ENCODE measurements at places on chromosomes 4 and X. TPM values are rescaled to one million over a fixed set of nuclear protein-coding genes. Genes with fewer than 3 reads are reported as not detected.

DNA sequence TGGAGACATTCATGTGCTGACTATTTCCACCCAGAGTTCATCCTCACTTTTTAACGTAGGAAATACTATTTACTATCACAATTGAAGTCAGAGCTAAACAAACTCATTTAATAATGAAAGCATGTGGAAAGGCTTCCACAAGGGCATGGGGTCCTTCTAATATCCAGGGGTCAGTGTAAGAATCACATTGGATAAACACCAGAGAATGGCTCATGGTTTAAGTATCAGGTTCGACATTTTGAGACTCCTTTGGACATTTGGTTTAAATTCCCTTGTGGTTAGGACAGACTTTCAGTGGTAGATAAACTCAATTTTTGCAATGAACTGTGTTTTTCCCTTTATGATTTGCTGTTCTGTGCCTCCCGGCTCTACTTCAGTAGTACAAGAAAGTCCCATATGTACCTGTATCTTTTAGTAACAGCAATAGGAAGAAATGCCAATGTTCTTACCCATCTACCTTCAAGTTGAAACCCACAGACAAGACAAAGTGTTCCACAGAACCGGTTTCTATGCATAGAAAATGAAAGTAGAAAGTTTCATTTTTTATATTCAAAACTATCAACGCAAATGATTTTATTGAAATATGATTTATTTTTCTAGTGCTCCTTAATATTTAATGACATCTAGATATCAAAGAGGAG, 589.0 kb upstream of the FAM241A start:
- DNase-seq = no peak

DNA sequence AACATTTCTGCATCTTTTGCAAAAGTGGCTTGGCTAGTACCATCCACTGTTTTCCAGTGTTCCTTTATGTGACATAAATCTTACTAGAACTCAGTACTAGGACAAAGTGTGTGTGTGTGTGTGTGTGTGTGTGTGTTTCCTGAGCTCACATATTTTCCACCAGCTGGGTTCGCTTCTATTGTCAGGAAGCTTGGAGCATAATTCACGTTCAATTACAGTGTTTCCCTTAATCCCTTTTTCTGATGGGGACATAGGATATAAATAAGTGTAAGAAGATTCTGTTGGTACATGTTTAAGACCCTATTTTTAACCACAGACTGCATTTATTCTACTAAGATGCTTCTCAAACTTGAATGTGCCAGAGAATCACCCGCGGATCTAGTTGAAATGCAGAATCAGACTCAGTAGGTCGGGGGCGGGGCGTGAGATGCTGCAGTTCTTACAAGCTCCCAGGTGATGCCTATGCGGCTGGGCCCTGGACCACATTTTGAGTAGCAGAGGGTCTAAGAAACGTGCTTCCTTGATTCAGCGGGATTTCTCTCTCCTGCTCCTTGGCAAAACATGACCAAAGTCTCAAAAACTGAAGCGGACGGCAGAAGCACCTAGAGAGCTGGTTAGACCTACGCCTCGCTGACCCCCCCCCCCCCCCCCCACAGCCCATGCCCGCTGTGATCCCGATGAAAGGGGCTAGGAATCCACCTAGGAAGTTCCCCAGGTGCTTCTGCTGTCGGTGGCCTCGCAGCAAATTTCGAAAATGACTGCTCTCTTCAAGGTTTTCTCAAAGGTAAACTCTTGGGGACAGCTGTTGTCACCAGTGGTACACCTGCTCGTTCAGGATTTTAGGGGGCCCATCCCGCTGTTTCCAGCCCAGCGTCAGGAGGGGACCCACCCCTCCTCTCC, 797 bp downstream of the CD99L2 start:
- DNase-seq = peak; percentile 45

DNA sequence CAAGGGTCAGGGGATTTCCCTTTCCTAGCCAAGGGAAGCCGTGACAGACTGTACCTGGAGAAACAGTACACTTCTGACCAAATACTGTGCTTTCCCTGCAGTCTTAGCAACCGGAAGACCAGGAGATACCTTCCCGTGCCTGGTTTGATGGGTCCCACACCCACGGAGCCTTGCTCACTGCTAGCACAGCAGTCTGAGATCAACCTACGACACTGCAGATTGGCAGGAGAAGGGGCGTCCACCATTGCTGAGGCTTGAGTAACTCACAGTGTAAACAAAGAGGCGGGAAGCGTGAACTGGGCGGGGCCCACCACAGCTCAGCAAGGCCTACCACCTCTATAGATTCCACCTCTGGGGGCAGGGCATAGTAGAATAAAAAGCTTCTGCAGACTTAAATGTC, 48.7 kb upstream of the SRD5A3 start:
- no peak for DNase-seq

DNA sequence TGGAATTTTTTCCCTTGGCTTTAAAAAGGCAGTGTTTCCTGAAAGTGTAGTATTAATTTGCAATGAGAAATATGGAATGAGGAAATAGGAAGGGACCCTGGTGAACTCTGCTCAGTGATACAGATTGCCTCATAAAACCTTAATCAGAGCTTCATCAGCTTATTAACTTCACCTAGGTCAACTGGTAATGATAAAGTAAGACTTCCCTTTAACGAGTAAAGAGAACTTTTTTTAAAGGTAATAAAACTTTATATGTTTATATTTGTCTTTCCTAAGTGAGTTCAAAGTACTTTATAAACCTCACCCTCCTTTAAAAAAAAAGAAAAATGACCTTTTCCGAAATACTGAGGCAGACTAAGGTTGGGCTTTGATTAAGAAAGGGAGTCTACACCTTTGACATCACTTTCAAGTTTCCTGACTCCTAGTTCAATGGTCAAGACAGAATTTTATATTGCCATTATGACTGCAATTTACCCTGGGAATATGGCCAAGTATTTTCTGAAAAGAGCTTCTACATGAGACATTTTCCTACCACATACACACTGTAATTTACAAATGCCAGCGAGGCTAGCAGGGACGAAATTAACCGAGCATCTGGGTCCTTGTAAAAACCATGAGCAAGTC, 706.3 kb upstream of the TENM3 start:
- DNase-seq = no peak

DNA sequence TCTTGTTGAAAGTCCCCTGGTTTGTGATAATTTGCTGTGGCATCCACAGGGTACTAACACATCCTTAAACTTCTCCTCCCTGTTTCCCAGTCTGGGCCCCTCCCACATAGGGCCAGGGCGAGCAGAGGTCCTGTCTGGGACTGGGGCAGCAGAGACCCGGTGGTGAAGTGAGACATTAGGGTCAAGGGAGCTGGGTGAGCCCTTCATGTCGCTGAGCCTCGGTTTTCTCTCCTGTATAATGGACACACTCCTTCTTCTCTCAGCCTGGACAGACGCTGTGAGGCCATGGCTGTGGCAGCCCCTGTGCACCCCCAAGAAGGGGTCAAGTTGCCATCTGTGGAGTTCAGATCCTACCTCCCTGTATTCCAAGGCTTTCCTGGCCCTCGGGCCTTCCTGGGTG, 33.0 kb upstream of the HMX1 start:
- no peak for DNase-seq

- DNase-seq = no peak
These were observed 259.6 kb downstream of the C4orf33 start for GRCh38 chr4:129355516-129355915.

GRCh38 chrX:1492421-1493012, 39.8 kb upstream of the ASMTL start:
- DNase-seq = peak; percentile 14

- DNase-seq = no peak
These were observed 22.1 kb downstream of the TMEM131L start for GRCh38 chr4:153488006-153488891.

DNA sequence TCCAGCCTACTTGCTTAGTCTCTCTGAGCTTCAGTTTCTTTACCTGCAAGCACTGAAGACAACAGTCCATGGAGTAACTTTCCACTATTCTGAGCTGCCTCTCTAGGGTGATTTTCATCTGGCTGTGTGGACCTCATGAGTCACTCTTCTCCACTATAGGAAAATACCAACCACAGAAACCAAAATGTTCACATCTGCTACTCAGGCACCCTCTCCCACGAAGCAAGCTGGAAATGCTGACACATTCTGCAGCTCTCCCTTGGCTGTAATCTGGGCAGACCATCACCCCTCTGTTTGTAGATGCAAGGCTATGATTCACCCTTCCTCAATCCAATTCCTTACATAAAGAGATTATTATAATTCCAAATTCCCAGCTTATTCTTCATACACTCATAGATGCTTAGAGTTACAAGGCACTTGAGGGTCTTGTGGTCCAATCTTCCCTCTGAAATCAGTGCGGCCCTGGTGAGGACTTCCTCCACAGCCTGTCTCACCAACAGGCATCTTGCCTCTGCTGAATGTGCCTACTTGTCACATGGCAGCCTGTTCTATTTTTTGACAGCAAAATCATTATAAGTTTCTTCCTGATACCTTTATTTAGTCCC, 97.0 kb upstream of the LNX1 start:
- DNase-seq = no peak

DNA sequence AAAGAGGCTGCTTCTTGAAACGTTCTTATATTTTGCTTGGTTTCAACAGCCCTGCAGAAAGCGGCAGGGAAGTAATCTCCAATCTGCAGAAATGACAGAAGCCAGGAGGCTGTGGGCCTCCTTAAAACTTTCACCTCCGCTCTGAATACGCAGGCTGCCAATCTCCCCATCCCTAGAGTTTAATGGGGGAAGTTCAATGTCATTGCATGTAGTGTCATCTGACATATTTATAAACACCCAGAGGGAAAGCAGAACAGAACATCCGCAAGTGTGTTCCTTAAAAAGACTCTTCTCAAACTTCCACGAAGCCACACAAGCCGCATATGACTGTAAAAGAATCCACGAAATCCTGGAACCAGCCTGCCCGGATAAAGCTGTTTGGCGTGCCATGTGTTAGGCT, 148.8 kb upstream of the TBL1X start:
- DNase-seq = no peak

DNA sequence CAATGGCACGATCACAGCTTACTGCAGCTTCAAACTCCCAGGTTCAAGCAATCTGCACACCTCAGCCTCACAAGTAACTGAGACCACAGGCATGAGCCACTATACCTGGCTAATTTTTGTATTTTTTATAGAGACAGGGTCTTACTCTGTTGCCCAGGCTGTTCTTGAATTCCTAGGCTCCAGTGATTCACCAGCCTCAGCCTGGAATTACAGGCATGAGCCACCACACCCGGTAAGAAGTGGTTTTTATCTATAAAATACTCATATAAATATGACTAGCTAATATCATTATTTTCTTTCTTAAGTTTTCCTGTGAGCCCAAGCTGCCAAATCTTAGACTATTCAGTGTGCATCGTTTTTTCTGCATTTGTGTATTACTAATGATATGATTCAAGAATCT, 4.4 kb downstream of the SCFD2 start:
- no peak for DNase-seq

GRCh38 chrX:14344172-14344940, 185.0 kb upstream of the GLRA2 start:
- no peak for DNase-seq

GRCh38 chr4:38310446-38311043, 350.3 kb downstream of the PTTG2 start:
- no peak for DNase-seq

- DNase-seq = no peak
These were observed 42.5 kb downstream of the DGKK start for GRCh38 chrX:50428174-50428573.

DNA sequence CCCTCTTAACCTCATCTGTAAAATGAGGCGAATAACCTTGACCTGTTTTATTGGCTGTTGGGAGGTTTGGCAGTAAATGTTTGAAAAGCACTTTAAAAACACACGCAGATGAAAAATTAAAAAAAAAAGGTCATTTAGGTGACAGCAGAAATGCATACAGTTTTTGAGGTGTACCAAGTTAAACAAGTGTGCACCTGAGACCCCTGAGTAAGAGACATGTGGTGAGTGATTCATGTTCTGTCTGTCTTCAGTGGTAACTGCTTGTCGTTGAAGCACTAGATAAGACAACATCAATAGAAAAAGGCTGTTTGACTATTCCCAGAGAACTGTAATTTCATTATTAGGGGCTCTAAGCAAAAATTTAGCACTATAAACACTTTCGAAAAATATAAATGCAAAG, 608.4 kb upstream of the PITX2 start:
- no peak for DNase-seq

- DNase-seq = no peak
These were observed 92.2 kb upstream of the MTM1 start for GRCh38 chrX:150476164-150476699.

DNA sequence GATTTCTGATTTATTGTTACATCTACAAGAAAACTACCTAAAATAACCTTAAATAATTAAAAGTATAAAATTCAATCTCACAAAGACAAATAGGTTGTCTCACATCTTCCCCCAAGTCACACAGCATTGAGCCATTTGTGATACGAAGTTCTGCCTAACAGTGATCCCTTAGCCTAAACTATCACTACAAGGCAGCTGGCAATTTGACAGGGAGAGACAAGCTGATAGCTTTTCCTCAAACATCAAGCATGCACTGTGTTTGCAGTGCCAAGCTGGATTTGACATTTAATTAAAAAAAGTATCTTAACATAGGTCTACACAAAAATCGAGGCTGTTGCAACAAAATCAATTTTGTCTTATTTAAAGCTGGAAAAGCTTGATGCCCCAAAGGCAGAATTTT, 464.7 kb upstream of the TRAM1L1 start:
- no peak for DNase-seq

DNA sequence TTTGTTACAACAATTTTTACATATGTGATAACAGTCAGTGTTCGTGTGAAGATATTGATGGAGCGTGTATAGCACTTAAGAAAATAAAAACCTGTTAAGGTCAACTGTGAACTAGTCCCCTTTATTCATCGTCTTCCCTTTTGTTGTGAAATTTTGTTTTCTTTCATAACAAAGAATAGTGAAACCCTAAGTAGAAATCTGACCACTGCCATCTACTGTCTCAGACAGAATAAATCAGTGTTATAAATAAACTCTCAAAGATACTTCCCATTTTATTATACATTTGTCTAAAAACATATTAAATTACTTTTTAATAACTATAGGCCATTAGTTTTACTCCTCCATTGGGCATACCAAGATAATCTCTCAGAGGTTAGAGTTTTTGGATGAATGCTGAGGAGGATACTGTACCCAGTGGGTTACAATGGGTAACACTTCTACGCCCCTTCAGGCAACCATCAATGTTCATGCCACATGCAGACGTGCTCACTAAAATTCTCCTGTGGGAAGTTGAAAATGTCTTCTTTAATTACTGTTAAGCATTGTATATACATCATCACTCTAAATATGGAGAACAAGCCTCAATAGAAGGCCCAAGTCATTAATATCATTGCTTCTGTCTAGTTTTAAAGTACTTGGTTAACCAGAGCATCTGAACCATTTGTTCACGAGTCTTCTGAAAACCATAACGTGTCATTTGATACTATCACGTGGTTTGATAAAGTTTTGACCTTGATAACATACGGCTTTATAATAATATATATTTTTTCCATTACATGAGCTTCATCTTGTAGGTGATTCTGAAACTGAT, 171.2 kb downstream of the TMA16 start:
- DNase-seq = no peak

Gene CETN2
- total RNA-seq = 47.1 TPM

Gene CSAG2
- total RNA-seq = not detected

Gene TLR10
- total RNA-seq = 0.10 TPM

Gene ZDHHC15
- total RNA-seq = 1.8 TPM

Gene GUCY1B1
- total RNA-seq = 10.1 TPM

Gene GLUD2
- total RNA-seq = 2.5 TPM

Gene BANK1
- total RNA-seq = 14.1 TPM

Gene ETDB
- not detected for total RNA-seq

Measured in ureter (tissue), 1 donor.